Endothelial cell of umbilical vein (primary cell): ENCODE measurements at places on chromosomes 7 and 10. TPM values are rescaled to one million over a fixed set of nuclear protein-coding genes. Genes with fewer than 3 reads are reported as not detected.
A peak's percentile ranks its signal among the peaks of the same experiment; 100 is the strongest.

The RASSF4 gene
- 4.6 and 7.6 TPM in 2 replicates for total RNA-seq

The CAMK1D gene
- total RNA-seq = 1.1 and 4.2 TPM in 2 replicates

The WDR37 gene
- total RNA-seq = 25.5 and 26.4 TPM in 2 replicates

The CFAP69 gene
- total RNA-seq = 2.9 and 4.4 TPM in 2 replicates

The PPP1R17 gene
- not detected in 2 replicates for total RNA-seq

The FAM180A gene
- total RNA-seq = not detected in 2 replicates

The OAT gene
- 90.1 and 90.8 TPM in 2 replicates for total RNA-seq

The TRIL gene
- 0.97 and 1.8 TPM in 2 replicates for total RNA-seq

The ST8SIA6 gene
- total RNA-seq = 0.35 and 0.51 TPM in 2 replicates

The ZNF680 gene
- total RNA-seq = 10.8 and 11.5 TPM in 2 replicates

The C7orf57 gene
- not detected in 2 replicates for total RNA-seq

GRCh38 chr7:20240080-20240926, 23.1 kb upstream of the MACC1 start:
- DNase-seq = no peak
- H3K4me3 ChIP-seq = no peak overlapping the region
- no peaks in the 10 kb centered on the region for H3K27me3 ChIP-seq
- H3K36me3 ChIP-seq = no peaks in the 10 kb centered on the region

- H3K4me1 ChIP-seq = no peaks in the 10 kb centered on the region
- no peak for DNase-seq
- H3K36me3 ChIP-seq = no peaks in the 10 kb centered on the region
- H3K4me3 ChIP-seq = no peak overlapping the region
Measured at GRCh38 chr10:130901311-130902165, 410.0 kb downstream of the TCERG1L start.

GRCh38 chr7:39085590-39086049, 107.9 kb downstream of the POU6F2 start:
- no peak overlapping the region for H3K27ac ChIP-seq
- H3K4me3 ChIP-seq = no peak overlapping the region
- H3K4me1 ChIP-seq = no peaks in the 10 kb centered on the region
- H3K36me3 ChIP-seq = no peaks in the 10 kb centered on the region

- H3K27me3 ChIP-seq = no peaks in the 10 kb centered on the region
- no peaks in the 10 kb centered on the region for H3K4me1 ChIP-seq
- H3K36me3 ChIP-seq = no peaks in the 10 kb centered on the region
- H3K27ac ChIP-seq = no peak overlapping the region
Measured at GRCh38 chr7:121103579-121103978, 115.1 kb downstream of the CPED1 start.

DNA sequence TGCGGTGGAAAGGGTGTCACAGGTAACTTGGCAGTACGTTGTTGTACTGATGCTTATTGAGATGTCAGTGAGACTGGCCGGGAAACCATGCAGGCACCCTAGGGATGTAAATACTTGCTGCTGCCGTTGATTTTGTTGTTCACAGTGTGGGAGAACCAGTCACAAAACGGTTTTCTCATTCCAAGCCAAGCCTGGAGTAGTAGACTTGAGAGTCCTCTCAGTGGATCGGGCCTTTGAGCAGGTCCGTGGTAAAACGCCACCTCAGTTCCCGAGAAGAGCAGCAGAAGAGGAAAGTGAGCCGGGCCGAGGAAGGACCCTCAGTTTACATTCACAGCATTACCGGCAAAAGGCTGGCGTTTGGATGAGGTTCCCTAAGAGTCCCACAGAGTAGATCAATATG, 1.1 kb downstream of the JAKMIP3 start:
- H3K36me3 ChIP-seq = no peaks in the 10 kb centered on the region
- H3K4me1 ChIP-seq = no peaks in the 10 kb centered on the region
- no peak overlapping the region for H3K4me3 ChIP-seq
- no peak overlapping the region for H3K27ac ChIP-seq

DNA sequence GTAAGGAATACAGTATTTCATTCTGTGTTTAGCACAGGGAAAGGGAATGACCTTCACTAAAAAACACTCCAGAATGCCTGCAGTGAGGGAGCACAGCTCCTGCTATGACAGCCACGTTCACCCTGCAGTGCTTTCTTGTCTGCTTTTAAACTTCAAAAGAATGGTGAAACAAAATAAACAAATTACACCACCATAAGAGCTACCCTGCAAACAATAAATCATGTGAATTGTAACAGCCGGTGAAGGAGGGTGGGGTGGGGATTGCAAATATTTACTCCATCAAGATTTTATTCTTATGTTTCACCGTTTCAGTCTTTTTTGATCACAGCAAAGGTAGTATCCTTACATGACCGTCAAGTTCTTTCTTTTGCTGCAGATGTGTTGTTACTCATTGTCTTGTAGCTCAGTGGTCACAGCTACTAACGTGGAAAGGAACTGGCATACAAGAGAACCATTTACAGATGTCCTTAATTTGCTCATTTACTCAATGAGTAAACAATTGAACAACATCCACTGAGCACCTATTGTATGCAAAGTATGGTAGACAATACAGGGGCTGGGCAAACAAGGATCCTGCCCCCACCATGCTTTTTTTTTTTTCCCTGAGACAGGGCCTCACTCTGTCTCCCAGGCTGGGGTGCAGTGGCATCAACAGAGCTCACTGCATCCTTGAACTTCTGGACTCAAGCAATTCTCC, 4.1 kb upstream of the CHN2 start:
- H3K4me1 ChIP-seq = peaks cover 7% of the 10 kb centered on the region
- H3K27me3 ChIP-seq = peaks cover 22% of the 10 kb centered on the region
- no peak overlapping the region for H3K4me3 ChIP-seq
- no peaks in the 10 kb centered on the region for H3K36me3 ChIP-seq
- H3K27ac ChIP-seq = no peak overlapping the region

GRCh38 chr7:157022681-157023588, 12.5 kb upstream of the MNX1 start:
- no peak overlapping the region for H3K27ac ChIP-seq
- no peaks in the 10 kb centered on the region for H3K36me3 ChIP-seq
- no peak overlapping the region for H3K4me3 ChIP-seq
- no peak for DNase-seq
- no peaks in the 10 kb centered on the region for H3K4me1 ChIP-seq
- peaks cover 82% of the 10 kb centered on the region for H3K27me3 ChIP-seq

- peaks cover 4% of the 10 kb centered on the region for H3K4me1 ChIP-seq
- H3K4me3 ChIP-seq = no peak overlapping the region
- no peaks in the 10 kb centered on the region for H3K36me3 ChIP-seq
- no peak overlapping the region for H3K27ac ChIP-seq
- H3K27me3 ChIP-seq = no peaks in the 10 kb centered on the region
Measured at GRCh38 chr7:101731502-101732084, 85.8 kb upstream of the CUX1 start.

DNA sequence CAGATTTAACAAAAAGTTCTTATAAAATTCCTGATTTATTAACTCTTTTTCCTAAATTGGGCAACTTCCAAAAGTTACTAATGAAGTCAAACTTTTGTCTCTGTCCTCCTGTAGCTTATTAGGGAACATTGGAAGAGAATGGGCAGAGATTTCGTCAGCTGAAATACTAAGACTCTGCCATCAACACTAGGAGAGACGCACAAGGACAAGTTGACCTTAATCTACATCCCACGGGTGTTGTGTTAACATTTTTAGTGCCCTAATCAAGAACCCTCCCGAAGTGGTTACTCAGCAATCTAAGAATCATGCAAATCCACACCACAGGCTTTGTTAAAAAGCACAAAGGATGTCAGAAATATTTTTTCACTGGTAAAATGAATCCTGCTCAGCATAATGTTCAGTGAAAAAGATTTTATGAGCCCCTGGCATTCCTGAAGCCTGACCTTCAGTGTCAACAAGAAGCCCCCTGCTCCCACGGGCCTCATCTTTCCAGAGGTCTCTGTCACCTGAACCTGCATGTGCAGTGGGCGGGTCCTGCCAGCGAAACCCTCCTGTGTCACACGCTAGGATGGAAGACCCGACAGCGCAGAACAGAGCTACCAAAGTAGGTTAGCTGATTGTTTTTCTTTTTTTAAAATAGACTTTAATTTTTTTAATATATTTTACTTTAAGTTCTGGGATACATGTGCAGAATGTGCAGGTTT, 70.6 kb upstream of the AKR1E2 start:
- no peaks in the 10 kb centered on the region for H3K27me3 ChIP-seq
- no peak overlapping the region for H3K27ac ChIP-seq
- no peaks in the 10 kb centered on the region for H3K36me3 ChIP-seq
- no peak for DNase-seq
- H3K4me3 ChIP-seq = no peak overlapping the region

- H3K36me3 ChIP-seq = no peaks in the 10 kb centered on the region
- no peaks in the 10 kb centered on the region for H3K27me3 ChIP-seq
- no peak overlapping the region for H3K4me3 ChIP-seq
- no peak overlapping the region for H3K27ac ChIP-seq
Measured at GRCh38 chr7:65001291-65001814, 5.1 kb downstream of the ERV3-1 start.

GRCh38 chr10:1560535-1561192, 176.7 kb downstream of the ADARB2 start:
- no peaks in the 10 kb centered on the region for H3K4me1 ChIP-seq
- H3K4me3 ChIP-seq = no peak overlapping the region
- no peak for DNase-seq
- no peak overlapping the region for H3K27ac ChIP-seq
- H3K36me3 ChIP-seq = no peaks in the 10 kb centered on the region
- no peaks in the 10 kb centered on the region for H3K27me3 ChIP-seq

DNA sequence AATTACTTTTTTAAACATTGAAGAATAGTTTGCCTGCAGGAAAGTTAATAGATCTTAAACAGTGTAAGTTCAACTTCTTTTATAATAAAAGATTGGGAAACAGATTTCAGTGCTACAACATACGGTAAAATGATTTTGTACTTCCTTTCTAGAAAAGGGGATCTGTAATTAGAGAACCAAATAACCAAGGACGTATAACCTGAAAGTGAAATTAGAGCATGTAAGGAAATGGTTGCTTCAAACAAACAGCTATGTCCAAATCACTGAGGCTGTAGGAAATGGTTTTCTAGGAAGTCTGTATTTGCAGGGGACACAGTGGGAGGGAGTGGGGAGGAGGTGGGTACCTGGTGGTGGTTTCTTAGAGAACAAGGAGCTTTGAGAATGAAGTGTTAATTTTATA, 57.9 kb upstream of the EXOC6 start:
- DNase-seq = no peak
- H3K4me3 ChIP-seq = no peak overlapping the region
- no peaks in the 10 kb centered on the region for H3K4me1 ChIP-seq

GRCh38 chr7:128755075-128755818, 16.1 kb downstream of the CALU start:
- H3K36me3 ChIP-seq = peaks cover 33% of the 10 kb centered on the region
- DNase-seq = no peak
- no peak overlapping the region for H3K27ac ChIP-seq
- no peaks in the 10 kb centered on the region for H3K4me1 ChIP-seq

GRCh38 chr7:77428777-77429231, 12.7 kb upstream of the GSAP start:
- no peak overlapping the region for H3K4me3 ChIP-seq
- H3K27ac ChIP-seq = peak overlapping the region; percentile 53
- H3K27me3 ChIP-seq = no peaks in the 10 kb centered on the region
- DNase-seq = no peak

GRCh38 chr7:35348611-35349400, 94.9 kb upstream of the TBX20 start:
- H3K27me3 ChIP-seq = no peaks in the 10 kb centered on the region
- H3K36me3 ChIP-seq = no peaks in the 10 kb centered on the region
- H3K4me3 ChIP-seq = no peak overlapping the region
- no peak overlapping the region for H3K27ac ChIP-seq
- DNase-seq = no peak
